ENCODE measurements at places on chromosomes 4 and X.

GRCh38 chr4:13705521-13706041 lies 78.1 kb upstream of the BOD1L1 start:
- DNase-seq: no peak

- DNase-seq: no peak
These were observed 29.1 kb upstream of the BCORL1 start for GRCh38 chrX:129953334-129953648.

GRCh38 chrX:129772796-129773431 lies 6.8 kb upstream of the SASH3 start:
- DNase-seq: no peak

DNA sequence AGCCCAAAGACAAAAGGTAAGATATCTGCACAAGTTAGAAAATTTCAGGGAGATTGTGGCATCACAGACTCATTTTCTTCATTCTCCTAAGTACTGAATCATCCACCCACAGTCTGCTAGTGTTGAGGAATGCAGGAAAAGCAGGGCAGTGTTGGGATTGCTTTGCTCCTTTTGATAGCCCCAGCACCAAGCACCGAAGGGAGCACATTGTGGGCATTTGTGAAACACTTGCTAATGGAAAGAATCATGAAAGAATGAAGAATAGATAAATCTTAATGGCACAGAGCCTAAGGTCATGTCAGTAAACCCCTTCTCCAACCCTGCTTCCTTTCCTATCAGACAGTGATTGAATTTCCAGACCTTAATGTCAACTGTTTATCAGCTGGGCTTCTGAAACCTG lies 103.1 kb upstream of the GPRIN3 start:
- DNase-seq: no peak

- no peak for DNase-seq
These were observed 61.6 kb downstream of the SCML1 start for GRCh38 chrX:17798921-17799320.

GRCh38 chrX:31374786-31375185 lies 302.9 kb upstream of the FTHL17 start:
- no peak for DNase-seq

Measured in stimulated activated CD8-positive, alpha-beta memory T cell treated with anti-CD3 and anti-CD28 coated beads, Interleukin-2, amount 100 ng/mL, for 1 hour (primary cell).